ENCODE measurements at places on chromosomes 12 and 14. TPM values are rescaled to one million over a fixed set of nuclear protein-coding genes. Genes with fewer than 3 reads are reported as not detected.

RNU4-1 gene
- 1,401 TPM for total RNA-seq

SERPINA12 gene
- not detected for total RNA-seq

MMP17 gene
- 0.36 TPM for total RNA-seq

TAMALIN gene
- 17.1 TPM for total RNA-seq

SLCO1B1 gene
- not detected for total RNA-seq
